ENCODE measurements at places on chromosomes 12 and 14.

GRCh38 chr14:68958553-68958952 lies 20.5 kb downstream of the ACTN1 start:
- DNase-seq: no peak

- DNase-seq: no peak
These were observed 31.8 kb upstream of the OR10A7 start for GRCh38 chr12:55188974-55189556.

GRCh38 chr12:42508913-42509460 lies 80.6 kb downstream of the PRICKLE1 start:
- no peak for DNase-seq

DNA sequence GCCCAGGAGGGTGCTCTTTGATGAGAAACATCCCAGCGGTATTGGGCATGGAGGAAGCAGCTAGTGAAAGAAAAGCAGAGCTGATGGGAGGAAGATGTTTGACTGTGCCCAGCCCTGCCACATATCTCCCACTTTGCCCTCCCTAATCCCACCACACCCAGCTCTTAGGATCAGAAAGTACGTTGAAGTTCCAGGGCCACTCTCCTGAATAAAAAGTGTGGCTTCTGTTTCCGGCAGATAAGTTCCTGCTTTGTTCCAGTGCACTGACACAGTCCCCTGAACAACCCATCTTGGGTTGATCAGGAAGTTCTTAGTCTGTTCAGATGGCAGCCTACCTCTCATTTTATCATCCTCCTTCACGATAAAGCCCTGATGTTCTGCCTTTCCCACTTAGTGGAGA lies 16.5 kb downstream of the TPCN1 start:
- DNase-seq: no peak

DNA sequence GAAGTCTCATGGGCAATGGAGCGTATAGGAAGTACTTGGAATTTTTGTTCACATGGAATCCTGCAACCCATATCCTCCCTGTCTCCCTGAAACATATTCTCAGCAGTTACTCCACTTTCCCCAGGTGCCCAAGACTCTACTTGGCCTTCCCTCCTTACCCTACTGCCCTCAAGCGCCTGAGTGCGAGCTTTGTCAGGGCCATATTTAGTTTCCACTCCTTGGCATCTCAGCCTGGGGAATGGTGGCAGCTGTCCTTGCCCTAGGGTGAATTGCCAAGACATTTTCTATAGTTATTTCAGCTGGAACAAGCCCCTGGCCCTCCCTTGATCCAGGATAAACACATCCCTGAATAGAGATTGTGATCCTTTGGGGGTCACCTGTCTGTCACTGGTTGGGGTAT lies 569.3 kb upstream of the LRFN5 start:
- no peak for DNase-seq

Measured in left hindlimb (tissue), 1 donor.